ENCODE measurements at places on chromosomes 4 and X. TPM values are rescaled to one million over a fixed set of nuclear protein-coding genes. Genes with fewer than 3 reads are reported as not detected.

The SYP gene
- total RNA-seq: 7.0 TPM

The PGAM4 gene
- total RNA-seq: not detected

The HTR2C gene
- 2.3 TPM for total RNA-seq

The ATP5ME gene
- total RNA-seq: 468 TPM

The SLC16A2 gene
- 48.4 TPM for total RNA-seq

The TCEAL5 gene
- 5.3 TPM for total RNA-seq

The CLGN gene
- 3.4 TPM for total RNA-seq

The CPLX1 gene
- total RNA-seq: 2.0 TPM

The DCAF12L1 gene
- total RNA-seq: 1.6 TPM

The RTL9 gene
- total RNA-seq: 0.07 TPM

The CSAG1 gene
- 1.5 TPM for total RNA-seq

The PASD1 gene
- not detected for total RNA-seq

The USP17L25 gene
- total RNA-seq: not detected

DNA sequence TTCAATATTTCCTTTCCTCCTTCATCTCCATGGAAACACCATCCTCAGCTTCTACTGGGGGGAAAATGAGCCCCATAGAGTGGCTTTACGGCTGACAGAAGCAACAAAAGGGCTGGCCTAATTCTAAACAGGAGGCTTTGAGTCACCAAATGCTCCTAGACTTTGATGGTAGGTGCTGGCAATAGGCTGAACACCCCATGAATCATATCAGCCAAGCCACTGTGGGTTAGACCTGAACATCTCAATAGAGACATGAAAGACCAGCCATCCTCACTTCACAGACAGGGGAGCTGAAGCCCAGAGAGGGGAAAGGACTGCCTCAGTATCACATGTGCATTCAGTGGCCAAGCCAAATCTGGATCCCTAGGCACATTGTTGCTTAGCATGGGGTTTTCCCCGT lies 107.6 kb downstream of the AMER1 start:
- DNase-seq: no peak

GRCh38 chr4:22003878-22004277 lies 55.3 kb upstream of the KCNIP4 start:
- no peak for DNase-seq

- no peak for DNase-seq
These were observed 62.5 kb downstream of the BANK1 start for GRCh38 chr4:101853028-101853427.

GRCh38 chrX:10831716-10832502 lies 211.5 kb upstream of the MID1 start:
- no peak for DNase-seq

- DNase-seq: no peak
These were observed 279.3 kb upstream of the DIPK2B start for GRCh38 chrX:45479835-45480422.

- no peak for DNase-seq
These were observed 332.0 kb downstream of the GRXCR1 start for GRCh38 chr4:43224559-43224958.

DNA sequence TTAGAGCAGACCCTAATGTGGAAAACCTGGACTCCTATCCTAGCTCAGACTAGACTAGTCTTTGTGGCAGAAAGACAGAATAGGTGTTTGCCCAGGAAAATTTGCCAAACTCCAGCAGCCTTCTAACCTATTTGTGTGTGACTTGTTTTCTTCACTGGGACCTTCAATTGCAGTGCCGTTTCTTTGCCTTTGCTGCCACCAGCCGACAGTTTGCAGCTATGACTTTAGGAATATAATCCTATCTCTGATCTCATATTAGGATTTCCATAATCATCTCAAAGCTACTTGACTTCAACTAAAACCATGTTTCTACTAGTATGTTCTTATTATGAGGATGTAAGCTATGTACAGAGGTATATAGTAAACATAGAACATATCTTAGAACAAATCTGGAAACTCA lies 60.2 kb upstream of the PGAM4 start:
- peak; percentile 20 for DNase-seq

DNA sequence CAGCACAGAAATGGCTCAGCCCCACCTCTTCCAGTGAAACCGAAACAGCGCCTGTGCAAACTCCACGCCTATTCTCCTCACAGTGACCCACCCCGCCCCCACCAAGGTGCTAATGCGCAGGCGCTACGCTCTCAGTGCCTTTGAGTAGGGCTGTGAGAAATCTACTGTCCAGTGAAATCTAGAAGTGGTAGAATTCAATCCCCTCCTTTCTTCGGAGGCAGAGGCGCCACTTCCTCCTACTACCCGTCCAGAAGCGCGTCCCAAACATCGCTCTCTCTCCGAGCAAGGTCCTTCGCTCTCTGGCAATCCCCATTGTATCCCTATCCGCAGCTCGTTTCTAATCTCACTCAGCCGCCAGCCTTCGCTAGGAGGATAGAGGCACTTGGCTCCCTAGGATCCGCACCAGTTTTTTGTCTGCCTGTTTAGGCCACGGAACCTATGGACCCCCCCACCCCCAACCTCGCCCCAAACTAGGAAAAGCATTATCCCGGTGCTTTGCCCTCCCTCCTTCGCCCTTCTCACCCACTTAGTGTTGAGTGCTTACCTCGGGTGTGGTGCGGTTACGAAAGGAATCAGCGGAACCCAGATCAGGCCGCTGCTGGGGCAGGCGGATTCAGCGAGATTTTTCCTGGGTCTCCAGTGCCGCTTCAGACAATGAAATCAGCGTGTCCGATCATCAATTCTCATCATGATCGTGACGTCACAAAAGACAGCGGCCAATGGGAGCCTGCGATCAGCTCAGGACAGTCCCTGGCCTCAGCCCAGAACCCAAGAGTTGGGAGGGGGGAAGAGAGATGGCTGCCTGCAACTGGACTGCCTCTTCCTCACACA lies at the start of gene HDX:
TSS of gene HDX (minus strand) at position 656 of the 831 bp plus-strand sequence. CDS start 27,056 bp downstream, outside the sequence.
- DNase-seq: peak; percentile 68

DNA sequence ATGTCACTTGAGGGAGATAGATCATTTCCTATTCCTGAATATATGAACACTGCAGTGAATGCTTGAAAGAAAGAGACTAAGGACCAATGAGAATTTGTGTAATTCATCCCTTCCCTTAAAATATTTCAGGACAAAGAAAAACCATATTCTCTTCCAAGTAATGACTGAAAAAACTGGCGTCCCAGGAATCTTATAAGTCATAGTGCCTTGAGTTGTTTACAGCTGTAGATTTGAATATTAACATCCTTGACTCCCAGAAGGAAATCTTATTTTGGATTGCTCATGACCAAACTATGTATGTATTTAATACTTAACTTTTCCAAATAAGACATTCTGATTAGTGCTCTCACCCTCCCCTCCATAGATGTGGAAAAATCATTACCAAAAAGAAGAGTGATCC lies 55.5 kb downstream of the CLDN22 start:
- DNase-seq: no peak

GRCh38 chrX:12973561-12974304 lies 1.2 kb upstream of the TMSB4X start:
- no peak for DNase-seq

DNA sequence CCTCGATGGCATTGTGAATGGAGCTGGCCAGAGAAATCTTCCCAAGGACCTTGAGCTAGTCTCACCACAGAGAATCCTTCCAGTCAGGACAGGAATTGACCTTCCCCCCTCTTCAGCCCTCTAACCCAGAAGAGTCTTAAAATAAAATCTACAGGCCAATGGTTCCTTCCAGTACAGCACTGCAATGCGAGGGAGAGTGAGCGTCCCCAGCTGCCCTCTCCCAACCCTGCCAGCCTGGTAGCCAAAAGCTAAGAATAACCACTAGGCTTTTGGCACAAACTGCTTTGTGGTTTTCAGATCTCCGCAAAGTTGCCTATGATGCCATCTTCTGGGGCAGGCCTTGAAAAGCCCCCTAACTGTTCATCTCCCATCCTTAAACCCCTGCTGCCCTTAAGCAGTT lies 175.1 kb downstream of the AR start:
- no peak for DNase-seq

DNA sequence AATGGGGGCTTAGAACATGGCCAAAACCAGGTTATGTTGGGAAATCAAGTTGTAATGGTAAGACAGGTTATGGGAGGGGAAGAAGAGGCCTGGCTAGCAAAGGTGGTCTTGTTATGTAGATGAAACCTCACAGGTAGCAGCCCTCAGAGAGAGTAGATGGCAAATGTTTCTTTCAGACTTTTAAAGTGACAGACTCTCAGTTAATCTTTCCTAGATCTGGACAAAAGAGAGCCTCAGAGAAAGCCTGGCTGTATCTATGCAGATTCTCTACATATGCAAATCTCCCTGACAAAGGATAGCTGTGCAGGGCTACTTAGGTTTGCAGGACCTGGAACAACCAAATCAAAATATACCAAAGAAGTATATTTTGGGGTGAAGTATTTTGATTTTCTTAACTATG lies 284.1 kb upstream of the AMOT start:
- no peak for DNase-seq

- DNase-seq: no peak
These were observed 1.2 kb upstream of the BLTP1 start for GRCh38 chr4:122150931-122151330.

GRCh38 chr4:68366600-68366999 lies 16.7 kb upstream of the YTHDC1 start:
- no peak for DNase-seq

GRCh38 chrX:150352581-150352980 lies 10.5 kb upstream of the MAMLD1 start:
- DNase-seq: no peak

DNA sequence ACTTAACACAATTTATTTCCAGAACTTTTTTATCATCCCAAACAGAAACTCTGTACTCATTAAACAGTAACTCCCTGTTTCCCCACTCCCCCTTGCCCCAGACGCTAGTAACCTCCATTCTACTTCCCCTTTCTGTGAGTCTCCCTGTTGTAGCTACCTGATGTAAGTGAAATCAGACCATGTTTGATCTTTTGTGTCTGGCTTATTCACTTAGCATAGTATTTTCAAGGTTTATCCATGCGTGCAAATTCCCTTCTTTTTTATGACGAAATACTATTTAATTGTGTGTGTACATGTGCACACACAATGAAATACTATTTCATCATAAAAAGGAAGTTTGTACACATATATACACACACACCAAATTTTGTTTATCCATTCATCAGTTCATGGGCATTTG lies 5.2 kb downstream of the PKD2 start:
- no peak for DNase-seq

GRCh38 chr4:80010316-80010715 lies 62.7 kb downstream of the ANTXR2 start:
- no peak for DNase-seq

- DNase-seq: no peak
These were observed 48.1 kb upstream of the HMX1 start for GRCh38 chr4:8919651-8920288.

- DNase-seq: no peak
These were observed 416.2 kb upstream of the PRKX start for GRCh38 chrX:4129626-4130025.

- no peak for DNase-seq
These were observed 95.7 kb downstream of the RBMX2 start for GRCh38 chrX:130497531-130497930.

Data from WTC11 (cell line).